ENCODE measurements at places on chromosomes 2 and 18. TPM values are rescaled to one million over a fixed set of nuclear protein-coding genes. Genes with fewer than 3 reads are reported as not detected.
A peak's percentile ranks its signal among the peaks of the same experiment; 100 is the strongest.

DNA sequence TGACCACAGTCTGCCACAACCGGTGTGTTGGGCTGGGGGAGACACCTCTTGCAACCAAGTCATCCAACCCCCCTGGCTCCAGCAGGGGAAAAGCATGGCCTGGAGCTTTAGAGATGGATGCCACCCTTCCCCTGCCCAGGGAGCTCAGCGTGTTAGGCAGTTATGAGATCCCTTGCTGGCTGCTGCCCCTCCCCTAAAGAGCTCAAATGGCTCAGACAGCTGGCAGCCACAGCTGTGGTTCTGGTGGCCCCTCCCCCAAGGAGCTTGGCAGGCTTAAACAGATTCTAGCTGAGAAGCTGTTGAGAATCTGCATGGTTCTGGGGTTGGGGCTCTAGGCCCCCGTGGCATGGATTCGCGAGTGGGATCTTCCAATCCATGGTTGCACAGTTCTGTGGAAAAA, 64.7 kb downstream of the TEX51 start:
- DNase-seq: peak; percentile 49

- no peak for DNase-seq
Observed at GRCh38 chr18:24988253-24988840, 363.6 kb downstream of the ZNF521 start.

- DNase-seq: no peak
Observed at GRCh38 chr2:237733677-237734300, 64.8 kb upstream of the RBM44 start.

GRCh38 chr2:142944721-142945120, 67.3 kb downstream of the KYNU start:
- no peak for DNase-seq

DNA sequence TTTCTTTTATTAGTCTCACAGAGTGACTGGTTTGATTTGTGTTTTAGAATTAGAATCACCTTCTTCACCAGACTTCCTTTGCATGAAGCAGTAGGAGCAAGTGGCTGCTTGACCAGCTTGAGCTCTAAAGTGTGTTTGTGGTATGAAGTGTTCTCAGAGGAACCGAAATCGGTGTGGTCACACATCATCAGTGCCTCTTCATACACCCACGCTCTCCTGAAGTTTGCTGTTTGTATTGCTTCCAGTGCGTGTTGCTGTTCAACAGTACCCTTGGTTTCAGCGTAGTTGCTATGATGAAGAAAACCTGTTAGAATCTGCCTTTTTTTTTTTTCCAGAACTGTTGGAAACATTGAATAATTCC, 77.9 kb downstream of the LIMS1 start:
- no peak for DNase-seq

- DNase-seq: no peak
Observed at GRCh38 chr2:39739386-39739785, 39.7 kb downstream of the THUMPD2 start.

DNA sequence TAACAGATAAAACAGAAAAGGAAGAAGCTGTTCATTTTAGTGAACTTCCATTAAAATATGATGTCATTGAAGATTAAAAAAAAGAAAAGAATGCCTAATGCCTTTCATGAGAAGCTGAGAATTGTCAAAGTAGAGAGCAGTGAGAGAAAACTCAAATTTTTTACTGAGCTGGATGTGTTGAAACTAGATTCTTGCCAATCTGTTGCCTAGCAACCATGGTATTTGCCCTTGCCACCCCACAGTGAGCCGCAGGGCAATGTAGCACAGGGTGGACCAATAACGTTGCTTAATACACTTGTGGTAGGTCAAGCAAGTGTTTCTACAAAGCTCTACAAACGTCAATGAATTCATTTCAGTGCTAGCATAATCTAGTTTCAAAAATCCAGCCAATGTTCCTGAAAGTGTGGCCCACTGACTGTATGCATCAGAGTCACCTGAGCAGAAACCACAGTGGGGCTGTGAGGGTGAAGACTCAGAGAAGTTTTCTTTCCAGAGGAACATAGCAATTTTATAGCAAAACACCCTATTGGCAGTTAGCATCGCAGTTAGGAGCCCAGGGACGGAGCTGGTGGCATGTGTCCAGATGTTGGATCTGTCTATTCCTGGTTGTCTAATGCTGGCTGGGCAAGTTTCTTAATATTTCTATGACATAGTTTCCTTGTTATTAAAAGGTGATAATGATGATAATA, 132.2 kb downstream of the DOCK10 start:
- DNase-seq: peak; percentile 83

- DNase-seq: no peak
Observed at GRCh38 chr2:23626701-23627230, 241.8 kb downstream of the KLHL29 start.

DNA sequence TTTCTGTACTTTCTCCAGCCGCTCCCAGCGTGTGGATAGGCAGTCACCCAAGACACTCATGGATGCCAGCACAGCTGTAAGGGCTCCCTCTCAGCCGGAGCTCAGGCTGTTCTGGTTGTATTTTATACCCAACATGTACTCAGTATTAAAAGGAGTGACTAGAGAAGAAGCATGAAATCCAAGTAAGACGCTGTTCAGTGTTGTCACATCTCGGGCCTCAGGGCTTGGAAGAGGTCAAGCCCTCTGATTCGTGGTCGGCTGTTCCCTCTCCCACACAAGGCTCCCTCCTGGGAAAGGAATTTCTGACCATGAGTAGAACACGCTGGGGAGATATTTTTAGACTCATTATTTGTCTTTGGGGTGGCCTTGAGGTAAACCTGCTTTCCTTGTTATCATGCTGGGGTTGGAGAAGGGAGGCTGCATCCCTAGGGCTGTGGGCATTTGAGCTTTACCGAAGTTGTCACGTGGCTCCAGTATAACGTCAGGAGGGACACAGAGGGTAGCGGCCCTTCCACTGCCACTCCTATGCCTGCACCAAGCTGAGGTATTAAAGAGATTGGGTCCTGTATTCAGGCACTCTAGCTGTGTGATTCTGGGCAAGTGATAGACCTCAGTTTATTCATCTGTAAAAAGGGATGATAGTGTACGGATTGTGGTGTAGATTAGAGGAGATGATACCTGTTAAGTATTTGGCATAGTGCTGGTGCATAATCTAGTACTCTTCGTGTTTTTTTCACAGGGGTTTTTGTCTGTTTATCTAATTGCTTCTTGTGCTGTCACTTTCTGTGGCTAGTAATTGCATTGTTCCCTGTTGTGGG, 34.1 kb downstream of the HK2 start:
- DNase-seq: no peak

DNA sequence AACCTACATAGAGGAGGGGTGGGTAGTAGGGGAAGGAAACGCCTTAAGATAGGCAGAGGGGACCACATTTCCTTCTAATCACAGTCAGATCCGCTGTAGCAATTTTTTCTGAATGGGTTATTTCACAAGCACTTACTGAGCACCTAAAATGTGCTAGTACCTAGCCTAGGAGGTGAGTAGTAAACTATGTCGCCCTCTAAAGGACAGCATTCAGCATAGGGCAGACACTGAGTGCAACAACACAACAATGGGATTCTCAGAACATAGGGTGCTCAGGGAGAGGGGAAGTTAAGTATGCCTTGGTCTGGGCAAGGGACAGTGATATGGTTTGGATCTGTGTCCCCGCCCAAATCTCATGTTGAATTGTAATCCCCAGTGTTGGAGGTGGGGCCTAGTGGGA, 166.1 kb upstream of the RAB6C start:
- no peak for DNase-seq

DNA sequence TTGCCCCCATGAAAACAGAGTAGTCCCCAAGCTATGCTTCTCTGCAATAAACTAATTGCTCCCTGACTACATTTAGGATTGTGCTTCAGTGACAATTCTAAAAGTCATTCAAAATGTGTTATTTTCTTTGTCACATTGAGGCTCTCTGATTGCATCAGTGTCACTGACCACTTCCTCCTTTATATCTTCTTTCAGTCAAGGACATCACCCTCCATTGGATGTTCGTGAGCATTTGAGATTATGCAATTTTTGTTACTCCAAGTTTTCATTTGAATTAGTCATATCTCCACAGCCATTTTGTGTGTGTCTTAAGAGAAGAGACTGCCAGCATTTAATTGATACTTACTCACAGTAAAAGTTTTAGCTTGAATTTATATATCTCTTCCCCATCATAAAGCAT, 780.8 kb upstream of the GCFC2 start:
- DNase-seq: no peak

DNA sequence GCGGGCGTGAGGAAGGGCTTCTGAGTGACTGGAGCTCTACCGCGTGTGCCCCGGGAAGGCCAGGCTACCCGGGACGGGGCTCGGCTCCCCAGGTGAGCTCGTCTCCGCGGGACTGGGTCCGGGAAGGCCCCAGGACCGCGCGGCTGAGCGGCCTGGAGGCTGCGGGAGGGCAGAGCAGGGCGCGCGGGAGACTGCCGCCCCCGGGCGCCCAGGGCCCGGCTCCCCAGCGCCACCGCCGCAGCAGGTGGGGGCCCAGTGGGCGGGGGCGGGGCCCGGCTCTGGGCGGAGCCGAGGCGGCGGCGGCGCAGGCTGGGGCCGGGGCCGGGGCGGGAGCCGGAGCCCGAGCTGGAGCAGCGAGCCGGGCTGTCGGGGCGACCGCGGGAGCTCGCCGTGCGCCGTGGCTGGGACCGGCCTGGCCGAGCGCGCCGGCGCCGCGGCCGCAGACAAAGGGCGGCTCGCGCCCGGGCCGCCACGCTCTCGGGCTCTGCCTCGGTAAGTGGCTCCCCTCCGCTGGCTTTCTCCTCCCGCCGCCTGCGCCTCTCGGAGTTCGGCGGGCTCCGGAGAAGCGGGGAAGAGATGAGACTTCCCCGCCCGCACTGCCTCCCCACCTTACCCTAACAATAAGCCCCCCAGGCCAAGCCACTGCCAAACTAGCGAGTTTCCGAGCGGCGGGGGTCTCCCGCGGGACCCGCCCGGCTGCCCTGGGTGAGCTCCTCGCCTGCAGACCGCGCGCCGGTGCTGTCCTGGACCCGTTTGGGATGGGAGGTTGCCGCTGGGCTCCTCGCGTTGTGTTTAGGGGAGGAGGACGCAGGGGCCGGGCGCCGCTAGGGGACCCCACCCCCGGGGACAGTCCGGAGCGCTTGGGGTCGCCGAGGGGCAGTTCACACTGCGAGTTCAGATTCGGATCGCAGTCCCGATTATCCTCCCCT, at the start of gene MAPK4:
Gene MAPK4 (plus strand): TSS at position 336 of the 929 bp plus-strand sequence. CDS start 103,872 bp downstream, outside the sequence.
- peak; percentile 61 for DNase-seq

GRCh38 chr2:126312579-126312978, 343.4 kb upstream of the GYPC start:
- DNase-seq: no peak

- peak; percentile 73 for DNase-seq
Observed at GRCh38 chr2:145752091-145752806, 1232.3 kb upstream of the ZEB2 start.

DNA sequence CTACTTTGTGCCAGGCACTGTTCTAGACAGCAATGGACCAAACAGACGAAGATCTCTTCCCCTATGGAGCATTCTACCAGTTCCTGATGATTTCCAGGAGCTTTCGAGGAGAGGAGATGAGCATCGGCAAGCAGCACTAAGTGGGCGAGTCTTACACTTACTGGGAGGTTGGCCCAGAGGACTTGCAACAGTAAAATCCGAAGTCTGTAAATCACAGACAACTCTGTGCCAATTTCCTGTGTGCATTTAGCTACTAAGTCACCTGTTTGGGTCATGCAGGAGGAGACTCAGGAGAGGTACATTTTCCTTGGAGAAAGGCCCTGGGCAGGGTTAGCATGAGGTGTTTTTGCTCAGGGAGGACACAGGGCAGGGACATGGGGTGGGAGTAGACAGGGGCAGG, 58.9 kb downstream of the TRPM8 start:
- DNase-seq: peak; percentile 1

- DNase-seq: no peak
Observed at GRCh38 chr18:446941-447560, 53.5 kb downstream of the COLEC12 start.

DNA sequence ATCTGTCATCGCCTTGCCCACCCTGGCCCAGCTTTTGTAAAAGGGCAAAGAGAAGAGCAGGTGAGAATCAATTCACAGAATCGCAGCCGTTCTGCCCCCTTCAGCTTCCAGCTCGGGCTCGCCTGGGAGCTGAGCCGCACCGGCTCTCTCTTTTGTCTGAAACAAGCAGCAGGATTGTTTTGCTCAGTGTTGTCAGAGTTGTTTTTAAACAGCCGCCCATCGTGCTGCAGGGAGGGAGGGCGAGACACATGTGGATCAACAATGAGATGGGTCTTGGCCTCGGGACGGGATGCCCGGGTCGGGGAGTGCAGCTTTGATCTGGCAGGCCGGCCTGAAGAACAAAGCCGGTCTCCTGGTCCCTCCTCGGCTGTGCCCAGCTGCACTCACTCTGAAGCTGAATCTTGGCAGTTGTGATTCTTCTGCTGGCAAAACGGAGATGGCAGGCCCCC, 39.7 kb upstream of the HDAC4 start:
- DNase-seq: peak; percentile 32

GRCh38 chr2:239259603-239260298, 141.1 kb downstream of the HDAC4 start:
- DNase-seq: no peak

- no peak for DNase-seq
Observed at GRCh38 chr2:17242813-17243485, 275.3 kb downstream of the RAD51AP2 start.

- no peak for DNase-seq
Observed at GRCh38 chr2:100941646-100942240, 60.3 kb upstream of the RPL31 start.

- DNase-seq: no peak
Observed at GRCh38 chr18:75375341-75375740, 52.2 kb downstream of the SMIM21 start.

DNA sequence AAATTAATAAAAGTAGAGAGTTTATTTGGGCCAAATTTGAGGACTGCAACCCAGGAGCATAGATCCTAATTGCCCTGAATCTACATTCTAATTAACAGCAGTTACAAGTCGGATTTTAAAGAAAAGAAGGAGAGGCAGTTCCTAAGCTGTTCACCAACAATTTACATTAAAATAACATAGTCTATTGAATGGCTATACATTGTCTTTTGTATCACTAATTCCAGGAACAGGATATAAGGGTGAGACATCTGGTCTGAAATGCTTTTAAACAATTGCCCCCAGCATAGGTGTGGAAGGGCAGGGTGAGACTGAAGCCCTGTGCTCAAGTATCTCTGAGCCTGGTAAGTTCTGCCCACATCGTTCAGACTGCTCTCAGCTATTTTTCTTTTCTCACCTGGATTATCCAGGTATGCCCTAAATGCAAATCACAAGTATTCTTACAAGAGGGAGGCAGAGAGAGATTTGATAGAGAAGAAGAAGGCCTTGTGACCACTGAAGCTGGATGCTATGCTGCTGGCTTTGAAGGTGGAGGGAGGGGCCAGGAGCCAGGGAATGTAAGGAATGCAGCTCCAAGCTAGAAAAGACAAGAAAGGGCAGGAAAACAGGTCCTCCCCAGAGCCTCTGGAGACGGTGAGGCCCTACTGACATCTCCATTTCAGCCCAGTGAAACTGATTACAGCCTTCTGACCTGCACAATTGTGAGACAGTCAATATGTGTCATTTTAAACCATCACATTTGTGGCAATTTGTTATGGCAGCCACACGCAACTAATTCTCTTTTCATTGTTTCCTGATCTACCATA, 189.4 kb upstream of the ARL4C start:
- no peak for DNase-seq

- DNase-seq: no peak
Observed at GRCh38 chr2:105738658-105739241, 6.0 kb upstream of the NCK2 start.

GRCh38 chr2:118843483-118844132, 3.8 kb downstream of the EN1 start:
- DNase-seq: no peak

The PMS1 gene
- 24.2 TPM for polyA plus RNA-seq

The CCDC148 gene
- polyA plus RNA-seq: 0.23 TPM

The CNPPD1 gene
- polyA plus RNA-seq: 37.9 TPM

The NAGK gene
- polyA plus RNA-seq: 64.3 TPM

The CDC42EP3 gene
- 31.6 TPM for polyA plus RNA-seq

The STPG4 gene
- polyA plus RNA-seq: not detected

The TFPI gene
- 59.4 TPM for polyA plus RNA-seq

The LCT gene
- polyA plus RNA-seq: 0.03 TPM

The REG1B gene
- polyA plus RNA-seq: not detected

The MREG gene
- 1.3 TPM for polyA plus RNA-seq

The FBXO15 gene
- polyA plus RNA-seq: 0.99 TPM
